ENCODE measurements at places on chromosomes 11 and 22.
A peak's percentile ranks its signal among the peaks of the same experiment; 100 is the strongest.

DNA sequence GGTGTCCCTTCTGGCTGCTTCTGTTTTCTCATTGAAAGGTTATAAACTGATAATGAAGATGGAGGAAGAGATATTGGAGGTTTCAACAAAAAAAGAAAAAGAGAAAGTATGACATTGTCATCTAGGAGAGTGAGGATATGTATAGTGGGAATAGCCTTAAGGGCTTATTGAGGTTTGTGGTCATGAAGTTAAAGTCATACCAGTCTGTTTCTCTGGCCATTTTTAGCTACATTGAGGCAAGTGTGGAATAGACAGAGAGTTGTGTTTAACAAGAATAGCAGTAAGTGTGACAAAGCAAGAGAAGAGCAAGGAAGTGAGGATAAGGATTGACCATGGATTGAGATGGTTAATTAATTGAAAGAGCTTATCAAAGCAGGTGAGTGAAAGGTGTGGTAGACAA is 110.4 kb downstream of the ELP4 start:
- no peak for DNase-seq

- DNase-seq, result no peak
Observed at GRCh38 chr22:50009765-50010675, 2.5 kb downstream of the IL17REL start.

- DNase-seq, result peak; percentile 42
Observed at GRCh38 chr22:18970176-18970947, 34.3 kb upstream of the PRODH start.

- no peak for DNase-seq
Observed at GRCh38 chr22:28171712-28172111, 252.7 kb upstream of the PITPNB start.

GRCh38 chr11:61126256-61126655 is 24.0 kb downstream of the CD5 start:
- peak; percentile 19 for DNase-seq

All from activated T-cell treated with anti-CD3 and anti-CD28 coated beads, Interleukin-2, amount 50 U/mL, for 1 hour (primary cell).